ENCODE measurements at places on chromosomes 12 and 14.

DNA sequence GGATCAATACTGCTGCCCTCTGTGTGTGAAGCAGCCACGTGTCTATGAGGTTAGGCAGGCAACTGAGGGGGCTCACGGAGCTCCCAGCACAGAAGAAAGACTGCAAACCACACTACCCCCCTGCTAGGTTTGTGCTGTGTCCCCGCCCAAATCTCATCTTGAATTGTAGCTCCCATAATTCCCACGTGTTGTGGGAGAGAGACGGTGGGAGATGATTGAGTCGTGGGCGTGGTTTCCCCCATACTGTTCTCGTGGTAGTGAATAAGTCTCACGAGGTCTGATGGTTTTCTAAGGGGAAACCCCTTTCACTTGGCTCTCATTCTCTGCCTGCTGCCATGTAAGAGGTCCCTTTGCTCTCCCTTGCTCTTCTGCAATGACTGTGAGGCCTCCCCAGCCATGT is 68.6 kb downstream of the ACTN1 start:
- DNase-seq: peak; percentile 74

DNA sequence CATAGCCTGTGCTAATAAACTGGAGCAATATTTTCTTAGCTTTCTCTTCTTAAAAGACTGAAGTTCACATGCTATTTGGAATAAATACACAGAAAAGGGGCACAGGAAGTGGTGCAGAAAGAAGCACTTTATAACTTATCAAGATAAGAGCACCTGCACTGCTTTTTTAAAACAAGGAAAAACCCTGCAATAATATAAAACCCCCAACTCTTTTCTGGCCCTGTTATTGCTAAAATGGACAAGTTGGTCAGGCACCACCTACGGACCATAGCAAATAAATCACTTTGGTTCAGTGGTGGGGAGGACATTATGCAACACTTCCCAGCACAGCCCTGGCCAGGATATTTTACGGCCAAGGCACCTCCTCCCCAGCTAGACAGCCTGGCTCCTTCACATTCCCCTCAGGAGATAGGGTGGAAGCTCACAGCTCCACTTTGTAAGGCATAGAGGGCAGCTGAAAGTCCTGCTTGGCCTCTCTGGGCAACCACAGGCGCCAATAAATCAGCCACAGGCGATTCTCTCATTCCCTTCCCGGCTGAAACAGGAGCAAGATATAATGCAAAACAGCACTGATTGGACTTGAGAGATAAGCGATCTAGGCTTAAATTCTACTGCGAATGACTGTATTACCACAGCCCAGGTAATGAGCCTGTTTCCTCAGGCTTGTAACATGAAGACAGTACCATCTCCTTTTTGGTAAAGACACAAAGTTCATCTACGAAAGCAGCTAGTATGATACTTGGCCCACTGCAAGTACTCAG is 2.0 kb downstream of the ZBTB25 start:
- DNase-seq: no peak

DNA sequence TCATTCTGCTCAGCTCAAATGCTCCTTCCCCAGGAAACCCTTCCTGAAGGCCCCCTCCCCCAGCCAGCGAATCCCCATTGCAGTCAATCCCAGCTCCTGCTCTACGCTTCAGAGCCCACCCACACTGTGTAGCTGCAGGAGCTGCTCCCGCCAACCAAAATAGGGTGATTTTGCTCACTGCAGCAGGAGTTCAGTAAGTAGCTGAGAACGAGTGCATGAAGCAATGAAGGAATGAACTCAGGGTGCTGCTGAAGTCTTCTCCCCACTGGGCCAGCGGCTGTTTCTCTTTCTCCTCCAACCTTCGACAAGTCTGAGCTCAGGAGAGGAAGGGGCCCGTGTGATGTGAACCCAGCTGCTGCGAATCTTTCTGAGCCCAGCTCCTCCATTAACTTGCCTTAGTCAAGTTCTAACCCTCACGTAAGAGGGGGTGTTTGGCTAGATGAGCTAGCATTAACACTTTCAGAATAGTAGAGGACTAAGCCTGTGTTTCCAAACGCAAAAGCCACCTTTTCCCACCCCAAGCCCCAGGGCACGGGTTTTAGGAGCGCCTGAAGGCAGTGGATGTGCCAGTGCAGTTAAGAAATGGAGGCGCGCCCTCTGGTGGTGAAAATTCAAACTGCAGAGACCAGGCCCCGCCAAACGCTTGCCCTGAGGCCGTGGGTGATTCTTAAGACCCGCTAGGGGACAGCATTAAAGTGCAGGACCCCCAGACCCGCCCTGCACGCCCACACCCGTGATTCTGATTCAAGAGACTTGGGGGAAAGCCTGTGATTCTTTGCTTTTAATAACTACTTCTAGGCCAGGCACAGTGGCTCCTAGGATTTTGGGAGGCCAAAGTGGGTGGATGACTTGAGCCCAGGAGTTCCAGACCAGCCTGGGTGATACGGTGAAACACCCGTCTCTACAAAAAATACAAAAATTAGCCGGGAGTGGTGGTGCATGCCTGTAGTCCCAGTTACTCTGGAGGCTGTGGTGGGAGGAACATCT is 11.9 kb upstream of the SERPINA4 start:
- DNase-seq: peak; percentile 62

DNA sequence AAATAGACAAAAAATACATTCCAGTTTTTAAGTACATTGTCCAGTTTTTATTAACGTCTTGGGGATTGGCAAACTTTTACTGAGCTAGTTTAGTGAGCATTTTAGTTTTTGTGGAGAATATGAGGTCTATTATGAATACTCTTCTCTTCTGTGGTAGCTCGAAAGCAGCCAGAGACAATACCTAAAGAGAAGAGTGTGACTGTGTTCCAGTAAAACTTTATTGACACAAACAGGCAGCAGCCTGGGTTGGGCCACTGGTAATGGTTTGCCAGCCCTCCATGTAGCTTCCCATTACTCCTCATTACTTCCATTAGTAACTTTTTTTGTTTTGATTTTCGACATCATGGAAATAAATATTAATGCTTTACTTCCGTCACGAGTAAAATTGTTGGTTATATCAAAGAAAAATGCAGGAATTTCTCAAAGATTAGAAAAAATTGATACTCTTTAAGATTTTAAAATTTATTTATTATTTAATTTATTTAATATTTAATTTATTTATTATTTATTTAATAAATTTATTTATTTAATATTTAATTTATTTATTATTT is 19.6 kb downstream of the RMST start:
- no peak for DNase-seq

GRCh38 chr12:8661016-8661415 is 1.6 kb downstream of the MFAP5 start:
- DNase-seq: no peak

GRCh38 chr12:9634969-9635754 is 27.4 kb upstream of the KLRB1 start:
- DNase-seq: no peak

GRCh38 chr12:54438517-54438916 is 19.5 kb upstream of the ITGA5 start:
- DNase-seq: no peak

DNA sequence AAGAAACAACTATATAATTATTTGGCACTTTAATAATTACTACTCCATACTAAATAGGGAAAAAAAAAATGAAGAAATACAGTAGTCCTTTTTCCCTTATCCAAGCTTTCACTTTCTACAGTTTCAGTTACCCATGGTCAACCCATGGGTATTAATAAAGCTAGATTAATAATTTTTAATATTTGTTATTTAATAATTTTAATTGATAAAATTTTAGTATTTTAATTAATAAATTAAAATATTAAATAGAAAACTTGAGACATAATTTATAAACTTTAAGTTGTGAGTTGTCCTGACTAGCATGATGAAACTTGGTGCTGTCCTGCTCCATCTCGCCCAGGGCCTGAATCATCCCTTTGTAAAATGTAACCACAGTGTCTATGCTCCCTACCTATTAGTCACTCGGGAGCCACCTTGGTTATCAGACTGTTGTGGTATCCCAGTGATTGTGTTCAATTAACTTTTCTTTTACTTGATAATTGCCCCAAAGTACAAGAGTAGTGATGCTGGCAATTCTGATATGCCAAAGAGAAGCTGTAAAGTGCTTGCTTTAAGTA is 71.8 kb downstream of the PAWR start:
- DNase-seq: no peak

DNA sequence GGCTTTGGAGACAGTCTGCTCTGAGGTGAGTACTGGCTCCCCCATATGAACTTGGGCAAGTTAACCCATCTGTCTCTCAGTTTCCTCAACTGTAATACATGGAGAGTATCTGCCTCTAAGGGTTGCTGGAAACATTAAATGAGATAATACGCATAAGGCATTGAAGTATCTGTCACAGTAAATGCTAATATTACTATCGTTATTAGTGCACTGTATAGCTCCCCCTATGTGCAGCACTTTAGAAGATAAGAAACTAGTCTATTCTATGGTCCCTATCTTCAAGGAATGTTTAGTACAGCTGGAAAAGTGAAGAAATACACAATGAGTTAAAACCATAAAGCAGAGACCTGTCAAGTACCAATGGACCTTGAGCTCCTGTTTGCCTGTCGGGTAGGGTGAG is 51.7 kb upstream of the CFL2 start:
- no peak for DNase-seq

All from suppressor macrophage treated with lipopolysaccharide for 4 hours (primary cell).